ENCODE measurements at places on chromosomes 4 and X.

DNA sequence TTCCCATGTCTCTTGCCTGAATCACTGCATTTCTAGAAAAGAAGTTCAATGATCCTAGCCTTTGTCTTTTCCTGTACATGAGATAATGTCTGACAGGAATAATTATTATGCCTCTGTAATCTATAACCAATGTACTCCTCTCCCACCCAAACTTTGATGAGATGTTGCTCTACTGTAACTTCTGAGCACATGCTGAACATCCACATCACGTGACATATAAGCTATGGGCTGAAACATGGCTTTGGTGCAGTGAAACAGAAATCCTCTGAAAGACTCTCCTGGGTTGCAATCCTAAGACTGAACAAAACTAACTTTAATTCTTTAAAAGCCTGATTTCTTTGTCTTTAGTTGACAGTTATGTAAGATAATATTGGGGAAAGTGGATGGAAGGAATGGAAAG, 1.5 kb upstream of the ADAD1 start:
- no peak for DNase-seq

DNA sequence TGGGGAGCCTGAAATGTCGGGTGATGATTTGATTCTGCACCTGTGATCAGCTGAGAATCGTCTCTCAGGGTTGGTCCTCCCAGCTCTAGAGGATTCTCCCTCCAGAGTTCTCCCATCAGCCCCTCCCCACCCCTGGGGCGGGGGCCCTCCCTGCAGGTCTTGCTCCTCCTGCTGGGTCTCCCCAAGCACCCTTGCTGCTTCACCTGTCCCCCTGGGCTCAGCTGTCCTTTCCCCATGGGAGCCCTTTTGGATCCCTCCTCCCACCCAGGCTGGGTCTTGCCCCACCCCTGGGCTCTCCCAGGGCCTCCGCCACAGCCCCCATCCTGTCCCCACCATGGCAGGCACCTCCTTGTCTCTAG, 22.2 kb downstream of the PSAPL1 start:
- no peak for DNase-seq

- no peak for DNase-seq
Observed at GRCh38 chrX:13489454-13489853, 79.9 kb upstream of the EGFL6 start.

GRCh38 chr4:12555011-12555410, 929.1 kb downstream of the RAB28 start:
- DNase-seq = no peak

DNA sequence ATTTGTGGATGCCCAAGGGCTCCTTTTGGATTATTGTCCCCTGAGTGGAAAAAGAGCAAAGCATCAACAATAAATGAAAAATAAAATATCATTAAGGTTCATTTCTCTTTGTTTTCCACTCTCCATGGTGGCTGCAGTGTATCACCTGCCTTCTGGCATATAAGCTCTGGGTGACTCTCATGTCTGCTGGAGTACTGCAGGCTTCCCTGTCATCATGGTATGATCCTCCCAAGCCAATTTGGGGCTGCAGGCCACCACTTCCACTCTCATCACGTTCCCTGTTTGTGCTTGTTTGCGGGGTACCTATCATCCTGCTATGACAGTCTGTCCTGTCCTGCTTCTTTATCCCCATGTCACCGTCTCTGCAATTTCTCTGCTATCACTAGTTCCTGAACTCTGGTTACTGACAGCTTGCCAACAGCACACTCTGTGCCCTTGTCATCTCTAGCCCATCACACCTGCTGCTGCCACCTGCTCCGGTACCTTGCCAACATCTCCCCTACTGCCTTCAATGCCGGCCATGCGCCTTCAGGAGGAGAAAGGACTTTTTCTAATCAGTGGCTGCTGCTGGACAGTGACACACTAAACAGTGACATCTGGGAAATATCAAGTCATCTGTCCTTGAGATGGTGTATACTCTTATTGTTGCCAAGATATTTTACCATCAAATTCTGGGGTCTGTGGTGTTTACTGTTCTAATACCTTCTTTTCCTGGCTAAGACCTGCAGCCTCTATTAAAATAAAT, 23.0 kb upstream of the FGF5 start:
- DNase-seq = peak; percentile 37

- DNase-seq = no peak
Observed at GRCh38 chrX:103329991-103330390, at the start of gene TCEAL7. TSS of gene TCEAL7 (plus strand) at chrX:103330239. CDS start at chrX:103331404, 1,165 bp downstream.

- no peak for DNase-seq
Observed at GRCh38 chrX:72169008-72169728, 12.4 kb upstream of the PIN4 start.

GRCh38 chr4:153347117-153347516, 2.6 kb downstream of the MND1 start:
- no peak for DNase-seq

DNA sequence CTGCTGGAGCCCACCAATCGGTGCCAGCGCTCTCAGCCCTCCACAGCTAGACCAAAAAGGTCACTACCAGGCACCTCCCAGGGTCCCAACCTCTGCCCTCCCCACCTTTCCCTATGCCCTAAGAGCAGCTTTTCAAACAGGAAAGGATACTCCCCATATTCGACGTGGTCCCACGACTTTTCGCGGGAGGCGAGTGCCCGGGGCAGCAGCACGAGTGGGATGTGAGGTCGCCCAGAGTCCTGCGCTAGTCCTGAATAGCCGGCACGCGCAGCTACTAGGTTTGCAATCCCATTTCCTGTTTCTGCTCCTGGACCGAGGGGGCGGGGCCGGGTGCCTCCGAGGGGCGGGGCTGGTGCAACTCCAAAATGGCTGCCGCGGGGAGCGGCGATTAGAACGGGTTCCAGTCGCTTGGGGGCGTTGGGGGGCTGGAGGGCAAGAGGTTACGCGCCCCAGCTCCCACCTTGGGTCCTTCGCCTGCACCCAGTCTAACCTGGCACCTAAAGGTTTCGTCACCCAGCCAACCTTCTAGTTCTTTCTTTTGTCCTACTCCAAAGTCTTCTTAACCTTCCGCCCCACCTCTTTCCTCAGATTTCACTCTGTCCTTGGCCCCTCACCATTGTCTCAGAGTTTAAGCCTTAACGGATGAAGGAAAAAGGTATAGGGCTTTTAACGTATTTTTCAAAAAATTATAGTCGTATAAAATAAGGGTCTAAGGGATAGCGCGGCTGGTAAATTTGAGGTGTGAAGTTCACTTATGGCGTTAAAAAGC, 85.0 kb upstream of the TENT5D start:
- no peak for DNase-seq

DNA sequence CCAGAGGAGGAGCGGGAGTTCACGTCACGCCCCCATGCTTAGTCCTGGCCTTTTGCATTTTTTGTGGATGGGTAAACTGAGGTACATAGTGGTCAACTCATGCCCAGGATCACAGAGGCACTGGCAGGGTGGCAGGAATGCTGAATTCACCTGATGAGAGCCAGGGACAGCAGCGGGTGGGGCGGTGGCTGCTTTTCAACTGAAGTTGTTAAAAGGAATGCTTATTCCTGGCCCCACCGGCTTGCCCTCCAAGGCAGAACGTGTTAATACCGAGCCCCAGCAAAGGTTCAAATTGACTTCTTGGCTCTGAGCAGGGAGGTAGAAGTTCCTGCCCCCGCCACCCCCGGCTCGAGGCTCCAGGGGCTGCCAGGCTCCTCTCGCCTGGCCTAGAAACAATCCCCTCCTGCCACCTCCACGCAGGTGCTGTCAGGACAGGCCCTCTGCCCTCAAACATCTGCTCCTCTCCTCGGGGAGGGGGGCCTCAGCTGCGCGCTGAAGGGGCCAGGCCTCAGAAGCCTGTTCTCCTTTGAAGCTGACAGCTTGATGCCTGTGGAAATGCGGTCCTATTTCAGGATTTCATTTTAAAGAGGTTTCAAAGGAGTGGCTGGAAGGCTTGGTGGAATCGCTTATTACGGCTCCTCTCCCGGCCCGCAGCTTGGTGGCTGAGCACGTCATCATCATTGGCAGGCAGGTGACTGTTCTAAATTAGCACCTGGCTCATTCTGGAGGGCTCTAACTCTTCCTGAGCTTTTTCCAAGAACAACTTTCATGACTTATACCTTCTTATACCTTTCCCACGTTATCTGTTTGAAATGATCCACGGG, 93.0 kb downstream of the PHKA2 start:
- peak; percentile 44 for DNase-seq

- DNase-seq = no peak
Observed at GRCh38 chrX:136097871-136098805, 49.2 kb upstream of the FHL1 start.

DNA sequence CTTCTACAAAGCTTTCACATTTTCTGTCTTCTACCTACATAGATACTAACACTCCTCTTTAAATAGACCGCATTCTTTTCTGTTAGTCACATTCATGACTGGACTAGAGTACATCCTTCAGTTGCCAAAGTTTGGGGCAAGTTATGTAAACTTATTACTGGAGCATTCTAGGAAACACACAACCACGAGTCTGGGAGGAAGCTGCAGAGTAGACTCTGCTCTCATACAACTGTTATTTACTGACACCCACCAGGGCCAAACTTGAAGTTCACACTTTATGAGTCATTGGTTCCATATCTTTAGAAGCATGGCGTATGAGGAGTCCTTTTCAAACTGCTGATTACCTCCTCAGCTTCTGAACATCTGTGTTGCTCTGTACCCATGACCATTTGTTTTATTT, 87.0 kb downstream of the RNF150 start:
- DNase-seq = no peak

- no peak for DNase-seq
Observed at GRCh38 chr4:81366779-81367178, 104.9 kb downstream of the RASGEF1B start.

- DNase-seq = no peak
Observed at GRCh38 chr4:159358226-159358625, 255.3 kb downstream of the RAPGEF2 start.

DNA sequence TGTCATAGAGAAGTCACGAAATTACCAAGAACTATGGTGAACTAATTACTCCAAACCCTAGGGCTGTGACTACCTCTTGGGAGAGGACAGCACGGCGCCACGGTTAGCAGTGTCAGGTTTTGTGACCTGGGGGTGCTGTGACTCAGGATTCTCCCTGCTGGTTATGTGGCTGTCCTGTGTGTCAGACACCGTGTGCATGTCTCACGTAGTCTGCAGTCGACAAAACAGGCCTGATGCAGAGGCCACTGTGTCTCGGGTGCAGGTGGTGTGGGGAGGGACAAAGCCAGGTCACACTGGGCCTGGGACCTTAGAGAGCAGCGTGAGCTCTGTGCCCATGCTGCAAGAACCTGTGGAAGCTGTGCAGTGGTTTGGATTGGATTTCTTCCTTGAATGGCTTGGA, 34.1 kb downstream of the TNIP2 start:
- no peak for DNase-seq

- DNase-seq = peak; percentile 51
Observed at GRCh38 chr4:139603576-139604410, 47.8 kb upstream of the SETD7 start.

DNA sequence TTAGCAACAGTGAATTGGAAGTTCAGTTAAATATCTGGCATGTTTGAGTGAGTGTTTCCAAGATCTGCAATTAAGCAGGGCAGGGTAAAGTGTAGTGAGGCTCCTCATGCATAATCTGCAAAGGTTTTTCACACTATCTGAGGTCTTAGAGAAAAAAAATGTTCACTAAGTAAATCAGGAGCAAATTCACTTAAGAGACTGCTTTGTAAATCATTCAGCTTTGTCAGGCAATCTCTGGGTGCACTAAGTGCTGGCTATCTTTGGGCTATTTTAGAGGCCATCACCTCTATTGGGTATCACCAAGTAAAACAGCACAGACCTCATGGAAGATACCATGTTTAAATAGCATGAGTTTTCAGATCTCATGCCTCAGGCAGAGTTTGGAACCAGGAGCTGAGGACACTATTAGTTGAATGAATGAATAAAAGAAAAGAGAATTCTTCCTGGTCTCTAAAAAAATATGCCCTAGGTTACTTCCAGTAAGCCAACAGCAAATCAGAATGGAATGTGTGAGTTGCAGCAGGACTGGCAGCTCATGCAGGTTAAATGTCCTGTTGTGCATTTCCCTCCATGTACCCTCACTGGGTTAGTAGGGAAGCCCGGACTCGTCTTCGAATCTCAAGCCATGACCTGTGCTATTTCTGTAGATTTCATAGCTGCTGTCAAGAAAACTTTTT, 195.3 kb downstream of the KCNIP4 start:
- DNase-seq = no peak

GRCh38 chr4:120080533-120080932, 13.9 kb upstream of the MAD2L1 start:
- DNase-seq = no peak

GRCh38 chr4:172698256-172698655, 470.4 kb upstream of the GALNT7 start:
- DNase-seq = no peak

- no peak for DNase-seq
Observed at GRCh38 chr4:166980419-166980818, 253.9 kb downstream of the SPOCK3 start.

DNA sequence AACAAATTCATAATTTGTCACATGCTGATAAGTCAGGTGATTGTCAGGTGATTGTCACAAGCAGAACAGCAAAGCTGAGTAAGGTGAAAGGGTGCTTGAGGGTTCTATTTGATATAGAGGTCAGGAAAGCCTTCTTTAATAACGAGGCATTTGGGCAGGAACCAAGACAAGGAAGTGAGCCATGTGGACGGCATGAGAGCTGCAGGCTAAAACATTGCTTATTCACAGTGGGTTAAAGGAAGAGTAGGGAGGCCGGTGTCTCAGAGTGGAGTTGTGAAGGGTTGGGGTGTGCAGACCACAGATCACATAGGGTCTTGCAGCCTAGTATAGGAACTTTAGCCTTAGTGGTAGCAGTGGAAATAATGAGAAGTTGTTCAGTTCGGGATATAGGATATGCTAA, 31.3 kb upstream of the CYP2U1 start:
- DNase-seq = no peak

DNA sequence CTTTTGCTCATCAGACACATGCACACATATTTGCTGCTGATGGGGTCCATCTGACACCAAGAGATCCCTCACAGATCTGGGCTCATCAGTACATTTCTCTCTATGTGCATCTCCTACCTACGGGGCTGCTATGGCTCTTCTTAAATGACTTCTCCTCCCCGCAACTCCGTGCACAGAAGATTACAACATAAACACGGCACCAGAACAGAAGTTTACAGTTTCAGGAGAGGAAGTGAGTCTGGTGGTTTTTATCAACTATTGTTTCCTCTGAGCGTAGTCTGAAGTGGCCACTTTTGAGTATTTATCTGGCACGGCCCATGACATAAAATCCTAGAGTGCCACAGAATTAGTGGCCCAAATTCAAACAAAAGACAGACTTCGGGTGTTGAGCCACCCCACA, 263.8 kb downstream of the PRDM5 start:
- no peak for DNase-seq

DNA sequence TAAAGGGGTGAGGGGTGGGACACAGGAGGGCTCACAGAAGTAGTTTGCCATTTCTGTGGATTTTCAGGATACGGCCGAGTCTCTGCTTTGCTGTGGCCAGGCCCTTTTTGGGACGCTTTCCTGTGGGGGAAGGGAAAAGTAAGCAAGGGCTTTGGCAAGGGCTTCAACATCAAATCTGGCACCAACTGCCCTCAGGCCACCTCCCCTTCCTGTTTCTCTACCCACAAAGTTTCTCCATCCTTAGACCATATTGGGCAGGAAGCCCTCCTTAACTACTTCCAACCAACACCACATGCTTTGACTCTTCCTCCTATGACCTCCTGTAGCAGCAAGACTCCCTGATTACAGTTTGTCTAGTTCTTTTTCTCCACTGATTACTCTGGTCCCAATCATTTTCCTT, 105.1 kb downstream of the PHF8 start:
- no peak for DNase-seq
